ENCODE measurements at places on chromosomes 1 and 21.
A peak's percentile ranks its signal among the peaks of the same experiment; 100 is the strongest.

DNA sequence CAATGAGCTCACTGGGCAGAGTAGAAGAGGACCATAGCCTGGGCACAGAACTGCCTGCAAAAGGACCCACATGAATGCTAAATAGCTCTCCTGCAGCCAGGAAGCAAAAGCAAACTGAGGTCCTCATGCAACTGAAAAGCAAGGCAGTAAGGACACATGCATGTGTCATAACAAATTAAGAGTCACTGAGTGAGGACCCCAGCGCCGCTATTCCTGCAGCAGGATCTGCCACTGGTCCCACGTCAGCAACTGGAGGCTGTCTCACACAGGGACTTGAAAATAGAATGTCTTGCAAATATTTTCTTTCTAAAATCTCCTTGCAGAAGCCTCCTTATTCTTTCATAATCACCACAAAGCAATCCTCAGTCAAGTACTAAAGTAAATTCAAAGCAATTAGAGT lies 559.6 kb upstream of the DAB1 start:
- no peak for DNase-seq

DNA sequence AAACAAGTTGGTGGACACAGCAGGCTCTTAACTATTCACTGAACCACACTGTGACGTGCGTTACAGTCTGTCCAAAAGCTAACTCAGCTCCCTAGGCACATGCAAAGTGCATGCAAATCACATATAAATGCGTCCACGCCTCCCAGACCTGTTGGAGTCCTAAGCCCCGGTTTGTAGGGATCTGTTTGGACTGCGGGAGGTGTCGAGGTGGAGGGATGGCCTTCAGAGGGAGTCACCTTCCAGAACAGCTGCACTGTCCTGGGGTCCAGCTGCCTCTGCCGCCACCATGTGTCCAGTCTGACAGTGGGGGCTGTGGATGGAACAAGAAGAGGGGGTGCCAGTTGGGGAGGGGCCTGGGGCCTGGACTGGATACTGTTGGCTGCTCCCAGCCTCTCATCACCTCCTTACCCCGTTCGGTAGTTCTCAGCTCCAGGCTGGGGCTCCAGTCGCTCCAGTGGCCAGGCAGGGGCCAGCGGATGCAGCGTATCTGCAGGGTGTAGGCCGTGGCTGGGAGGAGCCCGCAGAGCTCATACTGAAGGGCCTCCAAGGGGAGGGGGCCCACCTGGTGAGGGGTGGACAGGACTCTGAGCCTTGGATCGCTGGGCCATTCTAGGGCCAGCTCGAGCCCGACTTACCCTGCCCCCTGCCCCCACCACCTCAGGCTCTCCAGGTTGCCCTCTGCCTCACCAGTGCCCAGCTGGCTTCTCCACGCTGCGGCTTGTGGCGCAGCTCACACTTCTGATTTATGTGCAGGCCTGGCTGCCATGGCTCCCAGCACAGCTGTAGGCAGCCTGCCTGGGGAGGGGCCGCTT lies 7.9 kb upstream of the MRPS15 start:
- no peak for DNase-seq

DNA sequence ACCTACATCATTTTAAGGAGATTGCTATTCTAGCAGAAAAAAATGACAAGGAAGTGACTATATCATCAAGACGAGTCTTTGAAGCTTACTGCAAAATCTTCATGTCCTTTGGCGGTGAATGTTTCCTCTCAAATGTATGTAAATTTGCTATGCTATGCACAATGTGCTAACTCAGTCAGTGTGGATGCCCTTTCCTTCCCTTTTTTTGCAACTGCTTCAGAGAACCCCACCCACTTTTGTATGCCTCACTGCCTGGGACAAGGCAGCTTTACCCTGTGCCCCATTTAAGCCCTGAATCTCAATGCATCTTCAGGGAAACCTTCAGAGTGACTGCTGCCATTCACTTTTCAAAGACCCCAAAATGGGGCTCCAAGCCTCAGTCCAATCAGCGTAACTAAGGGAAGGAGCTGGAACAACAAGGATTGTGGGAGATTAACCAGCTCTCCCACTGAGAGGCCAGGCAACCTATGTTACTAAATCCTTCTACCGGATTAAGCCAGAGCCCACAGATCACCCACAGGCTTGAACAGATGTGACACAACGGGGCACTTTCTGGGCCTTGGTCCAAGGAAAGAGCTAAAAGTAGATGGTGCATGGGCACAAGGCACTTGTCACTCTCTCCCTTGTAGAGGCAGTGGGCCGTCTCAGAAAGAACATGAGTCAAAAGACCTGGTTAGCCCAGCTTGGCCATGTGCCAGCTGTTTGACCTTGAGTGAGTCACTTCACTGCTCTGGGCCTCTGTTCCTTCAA lies 154.4 kb downstream of the PLPP3 start:
- peak; percentile 75 for DNase-seq

DNA sequence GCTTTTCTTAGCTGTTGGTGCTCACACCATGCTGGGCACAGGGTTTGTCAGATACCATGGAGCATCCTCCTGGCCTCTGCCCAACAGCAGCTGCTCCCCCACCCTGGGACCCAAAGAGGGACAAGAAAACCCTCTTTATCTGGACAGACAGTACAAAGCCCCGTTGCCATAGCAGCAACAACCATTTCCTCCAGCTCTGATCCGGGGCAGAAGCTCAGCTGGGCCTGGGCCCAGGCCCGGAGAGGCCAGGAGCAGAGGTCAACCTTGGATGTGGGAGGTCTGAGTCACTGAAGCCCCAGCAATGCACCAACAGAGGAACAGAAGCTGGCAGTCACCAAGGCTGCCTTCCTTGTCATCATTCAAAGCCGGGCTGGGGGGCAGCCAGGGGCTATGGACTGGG lies 228.4 kb upstream of the POU3F1 start:
- no peak for DNase-seq

- peak; percentile 27 for DNase-seq
Observed at GRCh38 chr1:233005703-233006102, 55.3 kb downstream of the NTPCR start.

DNA sequence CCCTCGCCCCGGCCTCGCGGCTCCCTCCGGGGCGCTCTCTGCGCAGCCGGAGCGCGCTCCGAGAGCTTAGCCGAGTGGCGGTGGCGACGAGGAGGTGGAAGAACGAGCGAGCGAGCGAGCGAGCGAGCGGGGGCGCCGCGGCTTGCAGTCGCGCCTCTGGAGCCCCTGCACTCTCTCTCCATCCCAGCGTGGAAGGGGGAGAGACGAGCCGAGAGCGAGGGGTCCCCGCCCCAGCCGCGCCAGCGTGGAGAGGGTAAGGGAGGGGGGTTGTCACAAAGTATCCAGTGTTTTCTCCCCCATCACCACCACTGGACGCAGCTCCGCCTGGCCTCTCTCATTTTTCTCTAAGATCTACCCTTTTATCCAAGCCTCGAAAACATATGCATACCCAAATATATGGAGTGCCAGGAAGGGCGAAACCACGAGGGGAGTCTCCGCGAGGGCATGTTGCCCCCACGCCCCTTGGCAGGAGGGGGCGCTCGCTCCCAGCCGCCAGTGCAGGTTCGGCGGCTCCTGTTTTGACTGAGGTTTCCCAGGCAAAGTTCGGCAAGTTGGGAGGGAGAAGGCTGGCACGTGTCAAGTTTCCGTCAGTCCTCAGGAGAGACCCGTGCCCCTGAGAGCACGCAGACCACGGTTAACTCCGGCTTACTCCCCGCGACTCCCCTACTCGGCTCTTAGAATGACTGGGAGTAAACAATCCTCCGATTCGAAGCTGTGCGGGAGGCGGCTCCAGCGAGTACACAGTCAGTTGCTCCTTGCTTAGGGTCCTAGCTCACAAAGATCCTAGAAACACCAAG lies 569 bp upstream of the DAB1 start:
- DNase-seq: peak; percentile 62

GRCh38 chr1:119799599-119800177 lies 11.6 kb downstream of the REG4 start:
- no peak for DNase-seq

DNA sequence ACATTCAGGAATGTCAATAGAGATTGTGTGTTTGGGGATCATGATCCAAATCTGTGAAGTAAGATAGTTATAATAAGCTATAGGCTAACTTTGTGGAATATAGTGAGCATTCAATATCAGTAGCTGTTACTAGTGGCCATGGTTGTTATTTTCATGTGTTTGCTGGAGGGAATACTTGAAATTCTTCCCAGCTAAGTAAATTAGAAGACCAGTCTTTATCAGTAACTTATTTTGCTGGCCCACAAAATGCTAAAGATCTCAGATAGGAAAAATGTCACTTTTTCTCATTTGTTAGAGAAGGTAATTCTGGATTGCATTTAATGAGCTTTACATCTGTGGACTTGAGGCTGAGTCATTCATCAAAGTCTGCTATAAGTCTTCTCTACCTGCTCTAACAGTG lies 156.1 kb upstream of the LRRC7 start:
- no peak for DNase-seq

- peak; percentile 19 for DNase-seq
Observed at GRCh38 chr1:74964508-74965102, 169.6 kb upstream of the LHX8 start.

GRCh38 chr1:226912587-226913176 lies 27.4 kb upstream of the COQ8A start:
- peak; percentile 13 for DNase-seq

Data from fibroblast of skin of right biceps (primary cell).